ENCODE measurements at places on chromosomes 16 and 17. TPM values are rescaled to one million over a fixed set of nuclear protein-coding genes. Genes with fewer than 3 reads are reported as not detected.

- peak; percentile 71 for DNase-seq
- peak overlapping the region; percentile 85 for H3K4me3 ChIP-seq
- no peaks in the 10 kb centered on the region for H3K27me3 ChIP-seq
- H3K36me3 ChIP-seq, result no peaks in the 10 kb centered on the region
- peak overlapping the region; percentile 94 for H3K27ac ChIP-seq
Observed at GRCh38 chr16:2009164-2009711, 383 bp downstream of the ZNF598 start.

- no peak overlapping the region for H3K4me3 ChIP-seq
- H3K27me3 ChIP-seq, result peaks cover 52% of the 10 kb centered on the region
- H3K27ac ChIP-seq, result no peak overlapping the region
- no peaks in the 10 kb centered on the region for H3K4me1 ChIP-seq
- no peaks in the 10 kb centered on the region for H3K36me3 ChIP-seq
- no peak for DNase-seq
Observed at GRCh38 chr17:36926226-36926625, 11.0 kb upstream of the LHX1 start.

DNA sequence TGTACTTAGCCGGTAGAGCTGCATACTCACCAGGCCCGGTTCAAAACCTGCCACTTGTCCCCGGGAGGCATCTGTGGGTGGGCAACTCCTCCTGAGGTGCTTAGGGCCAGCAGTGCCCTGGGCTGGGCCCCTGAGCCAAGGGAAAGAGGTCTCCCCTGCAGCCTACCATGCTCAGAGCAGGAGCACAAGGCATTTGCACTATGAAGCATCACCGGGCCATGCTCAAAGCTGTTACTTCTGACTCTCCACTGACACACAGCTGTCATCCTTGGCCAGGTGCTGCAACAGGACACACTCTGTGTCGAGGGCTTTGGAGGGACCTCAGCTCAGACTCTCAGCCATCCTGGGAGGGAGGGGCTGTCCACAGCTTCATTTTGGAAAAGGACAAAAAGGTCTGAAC lies 37.2 kb downstream of the SLC38A8 start:
- H3K27ac ChIP-seq, result no peak overlapping the region
- no peak for DNase-seq
- no peaks in the 10 kb centered on the region for H3K27me3 ChIP-seq
- H3K36me3 ChIP-seq, result no peaks in the 10 kb centered on the region

- H3K27ac ChIP-seq, result peak within 1 kb of the TSS; percentile 98
- H3K4me3 ChIP-seq, result peak within 1 kb of the TSS; percentile 94
- H3K27me3 ChIP-seq, result no peaks in the 10 kb centered on the region
Observed at GRCh38 chr17:32349854-32350665, at the start of gene ZNF207. Gene ZNF207, plus strand, starts transcription at chr17:32350157. Its CDS starts 129 bp downstream, at chr17:32350286.

GRCh38 chr17:19703828-19704613 lies 12.4 kb downstream of the SLC47A2 start:
- no peaks in the 10 kb centered on the region for H3K4me1 ChIP-seq
- DNase-seq, result no peak
- no peaks in the 10 kb centered on the region for H3K36me3 ChIP-seq
- no peak overlapping the region for H3K27ac ChIP-seq

DNA sequence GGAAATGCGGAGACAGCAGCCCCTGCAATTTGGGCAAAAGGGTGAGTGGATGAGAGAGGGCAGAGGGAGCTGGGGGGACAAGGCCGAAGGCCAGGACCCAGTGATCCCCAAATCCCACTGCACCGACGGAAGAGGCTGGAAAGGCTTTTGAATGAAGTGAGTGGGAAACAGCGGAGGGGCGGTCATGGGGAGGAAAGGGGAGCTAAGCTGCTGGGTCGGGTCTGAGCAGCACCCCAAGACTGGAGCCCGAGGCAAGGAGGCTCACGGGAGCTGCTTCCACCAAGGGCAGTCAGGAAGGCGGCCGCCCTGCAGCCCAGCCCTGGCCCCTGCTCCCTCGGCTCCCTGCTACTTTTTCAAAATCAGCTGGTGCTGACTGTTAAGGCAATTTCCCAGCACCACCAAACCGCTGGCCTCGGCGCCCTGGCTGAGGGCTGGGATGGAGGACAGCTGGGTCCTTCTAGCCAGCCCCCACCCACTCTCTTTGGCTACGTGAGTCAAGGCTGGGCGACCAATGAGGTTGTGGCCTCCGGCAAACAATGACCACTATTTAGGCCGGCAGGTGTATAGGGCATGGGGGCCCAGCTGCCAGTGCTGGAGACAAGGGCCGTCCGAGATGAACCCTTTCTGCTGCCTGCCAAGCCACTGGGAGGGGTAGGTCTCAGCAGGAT lies 507 bp downstream of the SERPINF1 start:
- H3K27ac ChIP-seq, result peak overlapping the region; percentile 74
- DNase-seq, result no peak
- H3K36me3 ChIP-seq, result no peaks in the 10 kb centered on the region
- H3K27me3 ChIP-seq, result no peaks in the 10 kb centered on the region

DNA sequence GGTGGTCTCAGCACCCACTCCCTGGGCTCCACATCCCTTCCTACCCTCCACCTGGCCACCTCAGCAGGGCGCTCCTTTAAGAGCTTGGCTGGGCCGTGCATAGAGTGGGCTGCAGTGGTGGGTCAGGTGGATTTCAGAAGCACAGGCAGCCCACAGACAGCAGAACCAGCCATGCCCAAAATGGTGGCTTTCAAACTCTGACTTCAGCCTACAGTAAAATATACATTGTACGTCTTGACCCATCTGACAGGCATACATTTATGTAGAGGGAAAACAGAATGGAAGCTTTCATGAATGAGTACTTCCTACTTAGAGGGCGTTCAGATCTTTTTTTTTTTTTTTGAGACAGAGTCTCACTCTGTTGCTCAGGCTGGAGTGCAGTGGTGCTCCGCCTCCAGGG lies 26.0 kb upstream of the LASP1NB start:
- H3K36me3 ChIP-seq, result peaks cover 94% of the 10 kb centered on the region
- no peak overlapping the region for H3K4me3 ChIP-seq
- H3K27ac ChIP-seq, result peak overlapping the region; percentile 91
- H3K4me1 ChIP-seq, result peaks cover 11% of the 10 kb centered on the region

- DNase-seq, result no peak
- peaks cover 7% of the 10 kb centered on the region for H3K27me3 ChIP-seq
- H3K36me3 ChIP-seq, result no peaks in the 10 kb centered on the region
- H3K4me3 ChIP-seq, result no peak overlapping the region
- no peaks in the 10 kb centered on the region for H3K4me1 ChIP-seq
Observed at GRCh38 chr16:86800894-86801293, 222.5 kb downstream of the FOXL1 start.

- no peaks in the 10 kb centered on the region for H3K4me1 ChIP-seq
- H3K27ac ChIP-seq, result no peak overlapping the region
- H3K36me3 ChIP-seq, result no peaks in the 10 kb centered on the region
- no peak for DNase-seq
- H3K27me3 ChIP-seq, result no peaks in the 10 kb centered on the region
Observed at GRCh38 chr17:31310260-31310659, 3.6 kb downstream of the EVI2B start.

DNA sequence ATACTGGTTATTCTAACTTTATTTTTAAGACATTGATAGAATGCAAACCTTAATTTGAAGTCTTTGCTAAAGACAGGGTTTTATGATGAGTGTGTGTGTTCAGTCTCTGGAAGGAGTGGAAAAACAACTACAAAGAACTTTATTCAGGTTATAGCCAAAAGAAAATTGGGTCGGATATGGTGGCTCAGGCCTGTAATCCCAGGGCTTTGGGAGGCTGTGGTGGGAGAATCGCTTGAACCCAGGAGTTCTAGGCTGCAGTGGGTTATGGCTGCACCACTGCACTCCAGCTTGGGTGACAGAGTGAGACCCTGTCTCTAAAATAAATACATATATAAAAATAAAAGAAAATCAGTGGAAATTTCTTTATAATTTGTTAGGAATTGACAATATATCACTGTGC lies 581.5 kb upstream of the CA10 start:
- H3K4me1 ChIP-seq, result no peaks in the 10 kb centered on the region
- H3K27me3 ChIP-seq, result no peaks in the 10 kb centered on the region
- no peak for DNase-seq
- H3K36me3 ChIP-seq, result no peaks in the 10 kb centered on the region

DNA sequence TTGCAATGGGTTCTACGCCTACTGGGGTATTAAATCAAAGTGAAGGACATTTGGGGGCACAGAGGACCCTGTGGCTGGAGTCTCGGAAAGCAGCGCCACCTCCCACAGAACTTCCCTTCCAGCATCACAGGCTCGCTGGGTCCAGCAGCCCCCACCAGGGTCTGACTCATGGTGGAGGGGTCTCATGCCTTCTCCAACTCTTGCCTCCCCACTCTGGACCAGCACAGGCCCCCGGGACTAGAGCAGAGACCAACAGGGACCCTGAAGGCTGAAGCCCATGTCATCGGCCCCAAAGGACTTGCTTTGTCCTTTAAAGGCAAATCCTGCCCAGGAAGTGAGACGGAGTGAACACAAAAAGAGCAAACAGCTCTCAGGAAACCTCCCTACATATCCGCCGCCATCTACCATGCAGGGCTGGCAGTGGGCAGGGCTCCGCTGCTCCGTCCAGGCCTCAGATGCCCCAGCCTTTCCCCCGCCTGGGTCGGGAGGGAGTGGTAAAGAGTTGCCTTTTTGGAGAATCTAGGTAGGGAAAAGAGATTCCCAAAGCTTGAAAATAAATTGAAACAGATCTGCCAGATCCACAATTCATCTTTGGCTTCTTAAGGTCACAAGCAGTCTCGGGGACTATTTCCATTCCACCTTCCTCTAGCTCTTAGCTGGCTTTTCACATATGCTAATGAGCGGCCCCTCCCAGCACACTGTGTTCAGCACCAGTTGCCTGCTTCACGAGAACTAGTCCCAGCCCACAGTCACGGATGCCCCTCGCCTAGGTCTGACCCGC lies 2.1 kb upstream of the GPRC5C start:
- H3K27ac ChIP-seq, result peak overlapping the region; percentile 88
- peak; percentile 69 for DNase-seq
- H3K4me1 ChIP-seq, result peaks cover 11% of the 10 kb centered on the region

- DNase-seq, result no peak
- H3K4me3 ChIP-seq, result no peak overlapping the region
- H3K4me1 ChIP-seq, result no peaks in the 10 kb centered on the region
- no peaks in the 10 kb centered on the region for H3K36me3 ChIP-seq
- no peaks in the 10 kb centered on the region for H3K27me3 ChIP-seq
Observed at GRCh38 chr17:10238661-10239060, 40.3 kb upstream of the GAS7 start.

Gene ZNF469
- 0.30 TPM for polyA plus RNA-seq

Gene CETP
- polyA plus RNA-seq, result not detected

Gene SHISA6
- 0.04 TPM for polyA plus RNA-seq

Gene CSF3
- polyA plus RNA-seq, result not detected

Gene CCDC154
- 0.76 TPM for polyA plus RNA-seq

Gene PDILT
- not detected for polyA plus RNA-seq
